ENCODE measurements at places on chromosomes 2 and 18.
A peak's percentile ranks its signal among the peaks of the same experiment; 100 is the strongest.

GRCh38 chr2:208269091-208269490 is 3.0 kb downstream of the PIKFYVE start:
- DNase-seq = no peak

DNA sequence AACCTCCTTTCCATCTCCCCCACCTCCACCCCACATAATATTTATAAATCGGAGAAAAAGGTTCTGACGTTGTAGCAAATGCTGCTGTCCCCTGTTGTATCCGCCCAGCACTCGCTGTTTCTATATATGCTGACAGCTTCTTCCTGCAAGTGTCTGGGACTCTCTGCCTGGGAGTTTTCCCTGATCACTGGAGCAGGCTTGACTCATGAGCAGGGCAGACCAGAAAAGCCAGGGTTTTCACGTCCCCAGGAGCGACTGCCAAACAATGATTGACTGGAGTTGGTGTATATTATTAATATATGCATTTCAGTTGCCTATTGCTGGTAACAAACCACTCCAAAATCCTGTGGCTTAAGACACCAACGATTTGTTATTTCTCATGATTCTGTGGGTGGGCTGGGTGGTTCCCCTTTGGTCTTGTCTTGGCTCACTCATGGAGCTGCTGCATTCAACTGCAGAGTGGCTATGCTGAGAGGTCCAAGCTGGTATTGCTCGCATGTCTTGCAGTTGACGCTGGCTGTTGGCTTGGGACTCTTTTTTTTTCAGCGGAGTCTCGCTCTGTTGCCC is 21.2 kb upstream of the ASXL2 start:
- DNase-seq = peak; percentile 81

DNA sequence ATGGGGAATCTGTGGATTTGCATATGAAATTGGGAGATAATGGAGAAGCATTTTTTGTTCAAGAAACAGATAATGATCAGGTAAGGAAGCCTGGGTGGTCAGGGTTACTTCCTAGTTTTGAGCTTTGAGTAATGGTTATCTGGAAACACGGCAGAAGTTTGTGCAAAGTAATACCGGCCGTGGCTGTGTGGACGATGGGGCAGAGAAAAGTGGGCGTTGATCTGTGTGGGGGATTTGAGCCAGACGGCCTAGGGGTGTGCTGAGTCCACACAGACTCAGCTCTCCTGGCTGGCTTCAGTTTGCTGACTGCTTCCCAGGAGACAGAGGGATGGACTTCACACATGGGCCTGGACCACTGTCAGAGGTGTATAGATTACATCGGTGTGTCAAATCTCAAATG is 21.3 kb downstream of the LPIN1 start:
- no peak for DNase-seq

- DNase-seq = no peak
Measured at GRCh38 chr18:9577361-9577760, 37.0 kb downstream of the PPP4R1 start.

Measured in epithelial cell of esophagus (primary cell).